ENCODE measurements at places on chromosomes 5 and 9.

- no peak for DNase-seq
Measured at GRCh38 chr9:137298401-137299202, 3.5 kb downstream of the NRARP start.

DNA sequence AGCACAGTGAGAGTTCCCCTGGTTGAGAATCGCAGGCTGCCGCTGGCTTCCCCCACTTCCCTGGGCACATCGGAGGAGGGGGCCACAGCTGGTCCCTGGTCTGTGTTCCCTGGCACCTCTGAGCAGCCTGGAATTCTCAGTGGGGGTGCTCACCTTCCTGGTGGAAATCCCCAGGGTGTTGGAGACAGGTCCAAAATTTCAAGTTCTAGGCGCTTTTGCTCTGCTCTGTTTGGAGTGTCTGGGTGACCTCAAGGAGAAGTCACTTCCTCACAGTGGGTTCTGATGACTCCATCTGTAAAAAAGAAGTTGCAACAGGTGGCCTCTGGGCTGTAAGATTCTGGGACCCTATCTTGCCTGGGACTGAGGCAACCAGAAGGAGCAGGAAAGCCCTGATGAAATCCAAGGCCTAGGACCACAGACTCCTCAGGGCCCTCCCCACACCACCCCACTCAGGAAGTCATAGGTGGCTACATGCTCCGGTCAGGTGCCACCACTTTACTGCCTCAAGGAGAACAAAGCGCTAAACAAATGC is at the start of gene TRAF1:
Gene TRAF1, minus strand, starts transcription at position 400 of the 532 bp plus-strand sequence. CDS start 721 bp downstream, outside the sequence.
- no peak for DNase-seq

GRCh38 chr9:129027685-129028191 is 393 bp downstream of the SH3GLB2 start:
- peak; percentile 67 for DNase-seq

GRCh38 chr5:107329850-107330249 is 340.9 kb downstream of the EFNA5 start:
- no peak for DNase-seq

DNA sequence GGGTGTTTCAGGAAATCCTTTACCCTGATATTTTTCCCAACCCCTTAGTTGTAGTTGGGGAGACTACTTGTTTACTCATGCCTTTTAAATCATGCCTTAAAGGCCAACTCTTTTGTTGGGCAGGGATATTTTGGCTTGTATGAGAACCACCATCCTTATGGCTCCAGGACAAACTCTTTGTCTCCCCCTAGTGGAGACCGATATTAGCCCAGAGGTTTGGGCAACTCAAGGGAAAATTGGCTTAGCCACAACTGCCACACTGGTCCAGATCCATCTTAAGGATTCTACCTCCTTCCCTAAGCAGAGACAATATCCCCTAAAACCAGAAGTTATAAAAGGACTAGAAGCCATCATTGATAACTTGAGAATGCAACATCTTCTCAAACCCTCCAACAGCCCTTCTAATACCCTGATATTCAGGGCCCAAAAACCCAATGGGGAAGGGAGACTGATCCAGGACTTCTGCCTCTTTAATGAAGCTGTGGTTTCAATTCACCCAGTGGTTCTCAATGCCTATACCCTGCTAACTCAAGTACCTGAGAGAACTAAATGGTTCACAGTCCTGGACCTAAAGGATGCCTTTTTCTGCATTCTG is 100.9 kb upstream of the HCN1 start:
- DNase-seq, result no peak

DNA sequence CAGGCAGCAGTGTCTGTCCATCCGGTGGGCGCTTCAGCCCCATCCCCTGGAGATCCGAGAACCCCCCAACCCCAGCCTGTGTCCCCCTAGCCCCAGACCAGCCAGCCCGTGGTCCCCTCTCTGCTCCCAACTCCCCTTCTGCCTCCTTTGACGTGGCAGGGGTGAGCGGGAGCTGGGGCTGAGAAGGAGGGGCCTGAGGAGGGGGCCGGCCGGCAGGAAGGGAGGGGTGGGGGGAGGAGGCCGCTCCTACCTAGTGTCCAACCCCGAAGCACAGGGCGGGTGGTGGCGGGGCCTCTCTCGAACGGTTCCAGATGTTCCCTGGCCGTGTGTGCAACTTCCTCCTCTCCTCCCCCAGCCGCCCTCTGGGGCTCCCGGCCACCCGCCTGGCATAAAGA is 31.0 kb downstream of the GOLGA2 start:
- DNase-seq, result peak; percentile 87

GRCh38 chr5:40191150-40191549 is 488.6 kb upstream of the PTGER4 start:
- DNase-seq, result no peak

DNA sequence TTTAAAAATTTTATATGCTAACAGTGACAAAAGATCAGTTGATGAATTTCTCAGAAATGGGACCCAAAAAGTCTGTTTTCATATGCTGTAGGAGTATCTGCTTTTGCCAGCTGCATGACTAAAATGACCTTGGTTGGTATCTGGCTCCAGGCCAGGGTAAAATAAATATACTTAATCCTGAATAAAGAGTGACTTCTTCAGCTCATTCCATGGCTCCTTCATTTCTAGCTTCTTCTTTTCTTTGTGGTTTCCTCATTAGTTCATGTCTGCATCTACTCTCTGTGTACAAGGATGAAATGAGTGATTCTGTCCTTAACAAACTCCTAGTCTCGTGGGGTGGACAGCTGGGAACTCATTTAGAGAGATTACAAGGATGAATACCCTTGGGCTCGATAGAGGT is 36.0 kb downstream of the RCL1 start:
- DNase-seq, result no peak

DNA sequence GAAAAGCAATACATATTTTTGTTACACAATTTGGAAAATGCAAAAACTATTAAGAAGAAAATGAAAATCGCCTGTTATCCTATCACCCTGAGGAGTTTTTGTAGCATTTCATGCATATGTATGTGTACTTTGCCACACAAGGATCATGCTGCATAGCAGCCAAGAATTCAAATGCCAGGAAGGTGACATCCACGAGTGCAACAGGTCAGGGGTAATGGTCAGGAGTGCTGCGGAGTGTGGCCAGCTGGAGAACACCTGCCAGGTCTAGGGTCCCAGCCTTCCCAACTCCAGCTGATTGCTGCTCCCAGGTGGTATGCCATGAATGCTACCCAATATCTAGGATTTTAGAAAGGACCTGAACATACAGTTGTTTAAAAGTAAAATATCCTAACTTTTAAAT is 617.1 kb downstream of the PRELID2 start:
- no peak for DNase-seq

- DNase-seq, result no peak
Measured at GRCh38 chr9:118575341-118576070, 793.7 kb downstream of the BRINP1 start.

GRCh38 chr9:110712955-110713354 is 44.4 kb downstream of the MUSK start:
- DNase-seq, result no peak

DNA sequence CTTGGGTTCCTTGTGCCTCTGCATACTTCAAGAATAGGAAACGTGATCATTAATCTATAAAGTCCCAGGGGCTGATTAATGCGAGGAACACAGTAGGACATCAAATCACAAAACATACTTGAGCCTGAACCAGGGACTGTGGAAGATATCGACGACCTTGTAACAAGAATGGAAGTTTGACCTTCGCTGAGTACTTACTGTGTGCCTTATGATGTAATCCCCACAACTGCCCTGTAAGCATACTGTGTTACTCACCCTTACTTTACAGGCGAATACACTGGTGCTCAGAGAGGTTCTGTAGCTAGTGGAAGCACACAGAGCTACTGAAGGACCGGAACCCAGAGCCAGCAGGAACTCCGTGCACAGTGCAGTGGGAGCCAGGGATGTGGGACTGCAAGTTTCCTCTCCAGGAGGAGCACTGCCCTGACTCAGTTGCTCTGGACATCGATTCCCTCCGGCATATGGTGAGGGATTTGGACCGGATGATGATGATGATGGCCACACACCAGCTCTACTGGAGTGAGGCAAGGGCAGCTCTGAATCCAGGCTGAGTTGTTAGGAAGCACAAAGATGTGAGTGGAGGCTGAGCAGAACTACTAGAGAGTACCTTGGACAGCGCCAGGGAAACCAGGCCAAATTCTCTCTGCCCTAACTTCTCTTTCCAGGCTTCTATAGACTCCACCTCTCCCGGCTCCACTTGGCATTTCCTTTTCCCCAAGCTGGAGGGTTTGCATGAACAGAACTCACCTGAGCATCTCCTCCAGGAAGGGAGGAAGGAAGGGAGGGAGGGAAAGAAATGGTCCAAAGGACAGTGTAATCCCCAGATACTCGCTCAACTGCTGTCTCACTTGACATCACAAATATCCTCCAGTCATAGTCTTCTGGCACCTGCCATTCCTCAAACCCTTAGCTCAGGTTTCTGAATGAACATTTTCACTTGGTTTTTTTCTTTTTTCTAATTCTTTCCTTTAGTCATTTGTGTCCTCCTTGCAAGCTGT is 1.5 kb upstream of the GABBR2 start:
- no peak for DNase-seq

GRCh38 chr9:124489222-124489621 is 18.0 kb downstream of the NR5A1 start:
- no peak for DNase-seq

DNA sequence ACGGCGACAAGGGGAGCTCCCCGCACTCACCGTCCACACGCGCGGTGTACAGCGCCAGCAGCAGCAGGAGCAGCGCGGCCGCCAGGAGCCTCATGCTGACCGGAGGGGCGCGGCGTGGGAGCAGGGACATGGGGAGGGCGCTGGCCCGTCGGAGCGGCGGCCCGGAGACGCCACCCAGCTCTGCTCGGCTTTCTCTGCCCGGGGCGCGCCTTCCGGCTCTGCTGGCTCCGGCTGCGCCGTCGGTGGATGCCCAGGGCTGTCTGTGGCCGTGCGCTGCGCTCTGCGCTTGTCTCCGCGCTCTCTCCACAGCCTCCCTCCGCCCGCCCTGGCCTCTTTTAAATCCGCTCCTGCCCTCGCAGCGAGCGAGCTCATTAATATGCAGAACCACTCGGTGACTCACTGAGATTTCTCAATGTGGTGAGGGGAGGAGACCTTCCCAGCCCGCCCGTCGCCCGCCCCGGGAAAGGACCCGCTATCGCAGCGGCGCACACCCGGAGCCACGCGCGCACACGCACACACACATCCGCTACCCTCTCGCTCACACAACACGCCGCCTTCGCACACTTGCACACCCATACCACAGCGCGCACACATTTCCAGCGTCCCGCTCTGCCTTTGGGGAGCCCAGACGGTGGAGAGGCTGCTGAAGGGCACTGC is at the start of gene CXCL14:
Gene CXCL14, minus strand, starts transcription at position 307 of the 657 bp plus-strand sequence. Its CDS starts 213 bp downstream, at position 94.
- no peak for DNase-seq

DNA sequence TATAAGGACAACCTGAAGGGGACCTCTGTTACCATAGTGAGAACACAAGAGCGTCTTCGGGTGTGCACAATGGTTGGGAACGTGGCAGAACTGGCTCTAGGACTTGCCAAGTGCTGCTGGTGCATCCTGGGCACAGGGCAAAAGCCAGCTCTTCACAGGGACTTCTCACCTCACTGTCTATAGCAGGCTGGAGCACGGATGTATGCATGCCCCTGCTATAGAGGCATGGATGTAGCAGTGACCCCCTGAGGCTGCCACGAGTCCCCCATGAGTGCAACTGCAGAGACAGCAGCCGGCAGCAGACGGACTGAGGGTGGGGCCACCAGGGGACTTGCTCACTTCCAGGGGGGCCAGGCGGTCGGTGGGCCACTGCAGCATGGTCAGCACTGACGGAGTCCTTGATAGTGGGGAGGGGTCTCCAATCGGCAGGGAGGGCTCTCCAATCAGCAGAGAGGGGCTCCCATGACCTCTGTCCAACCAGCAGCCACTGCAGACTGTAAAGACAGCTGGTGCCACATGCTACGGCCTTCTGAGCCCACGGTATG is 64.9 kb downstream of the SEMA4D start:
- no peak for DNase-seq

DNA sequence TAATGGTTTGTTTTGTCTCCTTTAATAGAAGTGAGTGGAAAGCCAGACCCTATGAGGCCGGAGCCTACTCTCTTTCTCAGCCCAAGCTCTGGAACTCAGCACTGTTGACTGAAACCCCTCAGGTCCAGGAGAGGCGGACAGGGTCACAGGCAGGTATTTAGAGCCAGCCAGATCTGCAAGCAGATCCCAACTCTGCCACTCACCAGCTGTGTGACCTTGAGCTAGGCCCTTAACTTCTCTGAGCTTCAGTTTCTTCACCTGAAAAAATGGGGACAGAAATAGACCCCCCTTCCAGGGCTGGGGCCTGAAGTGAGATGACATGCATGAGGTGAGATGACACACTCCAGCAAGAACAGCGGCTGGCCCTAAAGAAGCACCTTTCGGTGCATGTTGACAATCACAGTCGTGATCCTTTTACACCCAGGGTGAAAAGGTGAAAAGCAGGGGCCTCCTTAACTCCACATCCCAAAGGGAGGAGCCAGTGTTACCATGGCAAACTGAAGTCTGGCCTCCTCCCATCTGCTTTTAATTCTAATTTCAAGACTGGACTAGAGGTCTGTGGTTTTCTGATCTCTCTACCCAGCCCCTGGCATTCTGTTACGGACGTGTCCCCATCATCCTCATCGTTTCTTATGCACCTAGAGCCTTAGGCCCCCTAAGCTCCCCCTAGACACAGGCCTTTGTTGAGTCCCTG is 27.2 kb downstream of the MORN5 start:
- no peak for DNase-seq

DNA sequence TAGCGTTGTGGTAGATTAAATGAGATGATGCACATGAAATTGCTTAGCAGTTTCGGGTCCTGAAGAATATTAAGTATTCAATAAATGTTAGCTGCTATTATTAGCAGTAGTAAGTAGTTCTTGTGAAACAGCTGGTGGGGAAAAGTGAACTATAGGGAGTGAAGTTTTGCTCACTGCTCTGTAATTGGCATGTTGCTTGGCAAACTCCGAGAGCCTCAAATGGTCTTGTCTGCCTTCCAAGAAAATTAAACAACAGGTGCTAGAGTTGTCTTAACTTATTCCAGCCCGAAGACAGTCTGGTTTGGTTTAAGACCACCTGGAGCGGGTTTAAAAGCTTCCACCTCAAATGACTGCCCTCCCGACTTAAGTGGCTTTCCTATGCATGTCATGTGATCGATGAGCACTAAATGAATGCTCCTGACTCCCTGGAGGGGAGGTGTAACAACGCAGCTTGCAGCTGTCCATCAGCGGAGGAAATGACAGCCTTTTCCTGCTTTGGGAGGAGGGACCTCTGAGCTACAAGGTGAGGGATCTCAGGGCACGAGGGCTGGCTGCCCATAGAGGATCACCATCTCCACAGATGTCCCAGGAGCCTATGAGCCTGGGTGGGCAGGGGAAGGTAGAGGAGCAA is 202.9 kb upstream of the PANK3 start:
- DNase-seq, result no peak

DNA sequence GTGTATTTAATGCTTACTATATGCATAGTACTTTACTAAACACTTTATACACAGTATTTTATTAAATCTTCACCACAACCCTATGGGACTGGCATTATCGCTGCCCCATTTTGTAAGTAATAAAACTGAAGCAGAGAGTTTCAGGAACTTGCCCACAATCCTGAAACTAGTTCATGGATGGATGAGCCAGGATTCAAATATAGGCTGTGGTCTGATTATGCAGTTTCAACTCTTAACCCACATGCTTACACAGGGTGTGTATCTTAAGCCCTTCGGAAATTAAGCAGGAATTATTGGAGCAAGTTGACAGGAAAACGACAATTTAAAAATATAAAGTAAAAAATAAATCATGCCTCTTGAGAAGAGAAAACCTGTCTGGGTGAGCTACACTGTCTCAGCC is 109.0 kb downstream of the ATP10B start:
- DNase-seq, result no peak
